ENCODE measurements at places on chromosomes 3 and 15.

DNA sequence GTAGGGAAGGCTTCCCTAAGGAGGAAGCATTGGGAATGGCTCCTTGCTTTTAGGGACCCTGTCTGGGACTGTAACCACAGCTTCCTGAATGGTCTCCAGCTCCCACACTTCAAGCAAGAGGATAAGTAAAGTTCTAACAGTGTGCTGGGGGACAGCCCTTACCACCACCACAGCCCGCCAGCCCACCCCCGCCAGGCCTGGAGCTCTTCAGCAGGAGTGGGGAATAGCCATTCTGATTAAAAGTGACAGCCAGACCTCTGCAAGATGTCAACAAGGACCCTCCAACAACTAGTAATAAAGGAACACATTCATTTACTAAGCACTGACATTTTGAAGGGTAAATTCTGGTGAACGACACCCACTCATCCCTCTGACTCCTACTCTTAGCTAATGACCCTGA is 49.4 kb downstream of the CPN2 start:
- no peak for DNase-seq

GRCh38 chr3:129310111-129311011 is 31.7 kb downstream of the HMCES start:
- no peak for DNase-seq

- DNase-seq, result no peak
These were observed 6.2 kb upstream of the NIPA1 start for GRCh38 chr15:22780267-22780666.

- DNase-seq, result no peak
These were observed 53.2 kb downstream of the OXNAD1 start for GRCh38 chr3:16318176-16318575.

GRCh38 chr15:59230531-59231055 is 23.9 kb downstream of the LDHAL6B start:
- DNase-seq, result no peak

DNA sequence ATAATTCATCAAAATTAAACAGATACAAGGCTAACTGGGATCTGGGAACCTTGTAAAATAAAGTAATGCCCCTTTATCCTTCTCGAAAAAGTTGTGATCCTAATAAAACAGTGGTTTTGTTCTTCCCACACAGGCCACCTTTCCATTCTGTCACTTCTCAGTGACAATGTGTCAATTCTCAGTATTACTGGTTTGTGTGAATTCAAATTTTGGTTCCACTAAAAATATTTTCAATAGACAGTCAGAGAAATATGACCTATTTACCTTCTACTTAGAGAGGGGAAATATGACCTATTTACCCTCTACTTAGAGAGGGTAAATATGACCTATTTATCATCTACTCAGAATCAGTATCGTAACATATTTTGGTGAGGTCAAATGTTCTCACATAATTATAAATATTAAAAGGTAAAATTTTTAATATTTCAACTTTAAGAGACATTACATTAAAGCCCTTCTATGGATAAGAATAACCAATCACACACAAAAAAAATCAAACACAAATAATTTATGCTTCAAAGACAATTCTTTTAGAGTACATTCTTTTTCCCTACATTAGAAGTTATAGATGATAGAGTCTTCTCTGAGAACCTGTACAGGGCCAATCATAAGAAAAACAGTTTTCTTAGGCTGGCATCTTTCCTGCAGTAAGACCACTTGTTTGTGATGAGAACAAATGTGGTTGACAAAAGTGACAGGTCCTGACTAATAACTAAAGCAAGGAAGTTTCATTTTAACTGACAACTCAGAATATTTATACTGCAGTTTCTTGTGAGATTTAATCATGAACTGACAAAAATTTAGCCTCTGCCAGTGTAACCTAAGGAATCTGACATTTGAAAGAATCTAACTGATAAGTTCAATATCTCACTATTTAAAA is 323.3 kb downstream of the DIPK2A start:
- DNase-seq, result no peak

- DNase-seq, result no peak
These were observed 1.3 kb downstream of the HHLA2 start for GRCh38 chr3:108297647-108298046.

DNA sequence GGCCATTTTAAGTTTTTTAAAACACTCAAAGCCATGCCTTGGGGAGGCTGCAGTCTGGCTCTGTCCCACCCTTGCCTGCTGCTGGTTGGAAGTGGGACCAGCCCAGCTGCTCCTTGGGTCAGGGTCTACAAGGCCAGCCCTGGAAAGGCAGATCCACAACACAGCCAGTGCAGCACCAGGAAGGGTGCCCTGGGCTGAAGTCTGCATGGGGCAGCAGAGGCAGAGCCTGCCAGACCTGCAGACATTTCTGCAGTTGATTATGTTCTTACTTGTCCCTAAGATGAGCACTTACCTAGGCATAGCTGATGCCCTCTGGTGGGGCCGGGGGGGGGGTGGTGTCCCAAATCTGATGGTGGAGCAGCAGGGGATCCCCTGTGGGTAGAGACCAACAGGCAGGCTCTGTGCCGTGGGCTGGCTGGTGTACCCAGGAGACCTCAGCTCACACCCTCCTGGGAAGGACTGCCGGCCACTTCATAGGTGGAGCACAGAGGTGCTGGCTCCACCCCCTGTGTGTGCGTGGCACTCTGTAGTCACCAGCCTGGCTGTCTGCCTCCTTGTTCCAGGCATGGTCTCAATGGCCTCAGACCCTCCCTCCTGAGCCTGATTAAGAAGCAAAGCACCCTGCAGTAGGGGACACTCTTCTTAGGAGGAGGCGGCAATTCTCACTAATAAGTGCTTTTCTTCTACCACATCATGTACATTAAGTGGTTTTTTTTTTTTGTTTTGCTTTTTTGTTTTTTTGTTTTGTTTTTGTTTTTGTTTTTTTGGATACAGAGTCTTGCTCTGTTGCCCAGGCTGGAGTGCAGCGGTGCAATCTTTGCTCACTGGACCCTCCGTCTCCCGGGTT is 97.4 kb upstream of the KLF13 start:
- DNase-seq, result no peak

DNA sequence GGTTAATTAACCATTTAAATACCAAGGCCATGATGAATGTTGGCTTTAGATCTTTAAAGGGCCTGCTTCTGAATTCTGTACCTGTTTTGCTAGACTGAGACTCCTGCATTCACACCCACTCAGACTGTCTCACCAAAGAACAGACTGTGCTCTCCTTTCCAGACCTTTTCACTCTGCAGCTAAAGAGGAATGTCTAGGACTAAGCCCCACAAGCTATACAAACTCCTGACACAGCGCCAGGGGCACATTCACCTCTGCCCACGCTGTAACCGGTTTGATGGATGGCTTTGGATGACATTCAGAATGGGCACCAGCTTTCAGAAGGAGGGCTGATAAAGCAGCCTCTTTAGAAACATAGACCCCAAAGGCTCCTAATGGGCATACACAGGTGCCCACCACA is 200.1 kb downstream of the KCNMB2 start:
- no peak for DNase-seq

- DNase-seq, result no peak
These were observed 40.9 kb upstream of the RNU6-1 start for GRCh38 chr15:67880651-67881182.

DNA sequence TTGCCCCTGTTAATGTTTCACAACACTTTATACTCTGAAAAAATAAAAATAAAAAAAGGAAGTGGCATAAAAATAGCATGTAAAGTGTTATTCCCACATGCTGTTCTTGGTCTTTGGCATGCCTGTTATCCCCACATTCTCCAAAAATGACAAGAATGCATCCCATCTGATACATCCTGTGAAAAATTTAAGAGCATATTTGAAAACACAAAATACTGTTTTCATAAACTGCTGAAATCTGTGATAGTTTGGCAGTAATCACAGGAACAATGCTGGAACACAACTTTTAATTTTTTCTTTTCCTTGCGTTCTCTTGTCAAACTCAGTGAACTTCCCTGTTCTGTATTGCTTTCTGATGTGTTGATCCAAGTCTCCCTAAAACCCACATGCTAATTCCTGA is 288.8 kb downstream of the ROBO2 start:
- no peak for DNase-seq

- no peak for DNase-seq
These were observed 562 bp downstream of the NEO1 start for GRCh38 chr15:73052653-73053397.

DNA sequence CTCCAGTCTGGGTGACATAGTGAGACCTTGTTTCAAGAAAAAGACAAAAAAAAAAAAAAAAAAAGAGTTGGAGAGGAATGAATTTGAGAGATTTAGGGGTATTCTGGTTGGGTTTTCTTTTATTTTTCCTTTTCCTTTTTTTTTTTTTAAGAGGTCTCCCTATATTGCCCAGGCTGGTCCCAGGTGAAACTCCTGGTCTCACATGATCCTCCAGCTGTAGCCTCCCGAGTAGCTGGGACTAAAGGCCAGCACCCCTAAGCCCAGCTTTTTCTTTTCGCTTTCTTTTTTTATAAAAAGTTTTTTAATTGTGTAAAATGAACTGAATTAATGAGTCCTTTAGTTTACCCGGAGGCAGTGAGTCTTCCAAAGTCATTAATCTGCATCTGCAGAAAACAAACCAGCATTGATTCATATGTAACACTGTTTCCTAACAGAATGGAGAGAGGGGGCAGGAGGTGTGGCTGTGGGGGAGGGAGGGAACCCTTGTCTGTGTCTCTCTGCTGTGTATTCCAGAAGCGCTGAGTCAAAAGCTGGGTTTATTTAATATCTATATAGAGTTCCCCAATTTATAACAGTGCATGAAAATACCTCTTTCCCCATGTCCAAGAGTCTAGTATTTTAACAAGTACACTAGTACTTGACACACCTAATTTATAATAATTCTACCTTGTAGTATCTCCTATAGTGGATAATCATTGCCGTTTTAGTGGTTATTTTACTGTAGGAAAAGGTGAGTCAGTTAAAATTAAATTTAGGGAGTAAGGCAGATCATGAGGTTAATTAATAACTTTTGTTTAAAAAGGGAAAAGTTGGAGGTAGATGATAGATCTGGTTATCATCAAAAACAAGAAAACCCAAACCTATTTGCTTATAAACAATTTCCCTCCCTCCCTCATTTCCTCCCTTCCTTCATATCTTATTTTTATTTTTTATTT is 2.6 kb upstream of the DPPA4 start:
- DNase-seq, result no peak

GRCh38 chr15:64749999-64750657 is 25.3 kb downstream of the RBPMS2 start:
- DNase-seq, result no peak

- DNase-seq, result no peak
These were observed 154.3 kb upstream of the PLAAT1 start for GRCh38 chr3:193086681-193087080.

DNA sequence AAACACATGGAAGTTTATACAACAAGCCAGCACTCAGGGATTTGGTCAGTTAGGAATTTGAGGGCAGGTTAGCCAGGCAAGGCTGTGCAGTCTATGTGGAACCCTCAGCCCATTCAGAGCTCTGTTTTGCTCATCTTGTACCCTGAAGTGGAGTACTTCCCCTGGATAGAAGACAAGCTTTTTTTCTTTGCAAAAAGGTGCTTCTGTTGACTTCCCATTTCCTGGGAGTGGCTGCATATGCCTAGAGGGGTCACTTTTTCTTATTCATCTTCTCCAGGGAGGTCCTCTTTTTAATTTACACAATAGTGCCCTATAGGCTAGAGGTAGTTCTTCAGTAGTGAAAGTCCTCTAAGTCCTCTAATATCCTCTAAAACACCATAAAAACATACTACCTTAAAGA is 225.0 kb upstream of the P2RY1 start:
- DNase-seq, result no peak

- DNase-seq, result no peak
These were observed 67.7 kb downstream of the IFT80 start for GRCh38 chr3:160331127-160331937.

- no peak for DNase-seq
These were observed 2.0 kb downstream of the C2CD4A start for GRCh38 chr15:62068810-62069167.

DNA sequence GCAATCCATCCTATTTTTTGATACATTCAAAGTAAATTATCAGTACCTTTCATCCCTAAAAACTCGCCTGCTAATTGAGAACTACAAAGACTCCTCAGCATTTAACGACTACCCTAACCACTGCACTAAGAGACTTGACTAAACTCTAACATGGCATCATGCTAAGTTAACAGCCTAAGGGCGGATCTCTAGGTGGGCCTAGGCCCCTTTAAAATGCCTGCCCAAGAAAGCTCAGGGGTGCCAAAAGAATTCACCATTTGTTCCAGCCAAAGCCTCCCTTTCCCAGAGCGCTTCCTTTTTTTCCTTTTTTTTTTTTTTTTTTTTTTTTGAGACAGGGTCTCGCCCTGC is 568 bp upstream of the NEK4 start:
- no peak for DNase-seq

DNA sequence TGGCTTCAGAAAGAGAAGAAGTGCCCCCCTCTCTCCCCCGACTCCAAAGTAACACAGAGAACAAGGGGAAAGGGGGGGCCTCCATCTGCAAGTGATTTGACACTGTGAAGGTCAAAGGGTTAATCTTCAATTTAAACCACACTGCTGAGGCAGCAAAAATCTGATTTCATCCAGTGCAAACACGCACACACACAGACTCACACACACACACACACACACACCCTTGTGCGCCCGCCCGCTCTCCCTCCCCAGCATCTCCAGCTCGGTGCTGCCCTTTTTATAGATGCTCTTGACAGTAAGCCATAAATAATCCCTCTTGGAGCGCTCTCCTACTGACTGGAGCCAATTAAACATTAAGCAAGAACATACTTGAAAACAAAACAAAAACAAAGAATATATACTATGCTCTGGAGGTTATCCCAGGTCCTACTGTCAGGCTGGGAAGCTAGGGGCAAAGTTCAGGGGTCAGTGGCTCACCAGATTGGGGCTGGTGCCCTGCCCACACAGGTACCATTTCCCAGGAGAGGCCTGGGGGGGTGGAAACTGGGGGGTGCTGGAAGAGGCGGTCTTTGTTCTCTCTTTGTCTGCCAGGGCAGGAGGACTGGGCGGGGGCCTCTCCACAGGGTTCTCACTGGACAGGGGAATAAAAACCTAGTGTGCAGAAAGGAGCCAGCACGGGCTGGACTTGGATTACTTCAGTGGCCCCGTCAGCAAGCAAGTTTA is 16.3 kb downstream of the BMF start:
- DNase-seq, result no peak

DNA sequence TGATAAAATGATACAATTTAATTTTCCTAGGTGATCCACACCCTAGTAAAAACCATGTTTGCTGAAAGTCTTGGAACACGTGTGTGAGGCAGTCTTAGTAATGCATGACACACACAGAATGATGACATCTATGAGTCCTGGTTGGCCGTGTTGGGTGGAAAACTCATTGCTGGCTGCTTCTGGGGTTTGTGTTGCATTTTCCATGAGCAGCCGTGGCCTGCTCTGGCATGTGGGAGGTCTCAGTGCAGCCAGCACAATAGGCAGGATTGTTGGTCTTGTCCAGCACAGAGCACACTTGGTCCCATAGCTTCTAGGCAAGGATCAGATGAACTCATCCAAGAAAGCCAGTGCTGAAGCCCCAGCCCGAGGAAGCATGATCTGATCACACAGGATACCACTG is 172.8 kb upstream of the UBE3A start:
- DNase-seq, result no peak

DNA sequence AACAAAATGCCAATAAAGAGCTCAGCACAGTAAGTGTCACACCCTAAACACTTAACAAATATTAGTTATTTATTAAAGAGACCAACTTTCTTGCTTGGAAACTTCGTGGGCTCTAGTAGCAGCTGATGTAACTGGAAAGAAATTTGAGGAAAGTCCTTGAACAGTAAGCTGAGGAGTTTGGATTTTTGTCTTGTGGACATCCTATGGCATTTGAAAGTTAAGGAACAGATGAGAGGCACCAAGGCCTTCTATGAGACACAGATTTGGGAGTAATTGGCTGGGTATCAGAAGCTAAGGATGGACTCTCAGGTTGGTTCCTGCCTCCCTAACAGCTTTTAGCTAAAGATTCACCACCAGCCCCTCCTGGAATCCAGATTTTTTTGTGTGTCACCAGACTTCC is 59.7 kb upstream of the FILIP1L start:
- DNase-seq, result no peak

Data from natural killer cell treated with Interleukin-12 subunit alpha and Interleukin-12 subunit beta and Interleukin-15 and Interleukin-18, amount 100 ng/mL, for 72 hours (primary cell).